LHCN-M2 (cell line): ENCODE measurements at places on chromosomes 4 and X. TPM values are rescaled to one million over a fixed set of nuclear protein-coding genes. Genes with fewer than 3 reads are reported as not detected.

GPR82 gene
- not detected in 2 replicates for total RNA-seq

CYSLTR1 gene
- total RNA-seq: 0.06 TPM in 2 replicates

SPANXB1 gene
- total RNA-seq: not detected in 2 replicates

TRAPPC2 gene
- 11.5 TPM in 2 replicates for total RNA-seq

TEC gene
- 6.8 and 7.3 TPM in 2 replicates for total RNA-seq

TXK gene
- total RNA-seq: 0.51 and 0.92 TPM in 2 replicates
